Tibial nerve (tissue), 4 donors: ENCODE measurements at places on chromosomes 2 and 18. TPM values are rescaled to one million over a fixed set of nuclear protein-coding genes. Genes with fewer than 3 reads are reported as not detected.

OXER1 gene
- 1.5 TPM for total RNA-seq

C2orf78 gene
- total RNA-seq = not detected

ATL2 gene
- 63.1 TPM for total RNA-seq

CNGA3 gene
- 0.30 TPM for total RNA-seq

ERICH2 gene
- total RNA-seq = 0.98 TPM

TSHZ1 gene
- total RNA-seq = 18.1 TPM

TEKT4 gene
- not detected for total RNA-seq

SCN9A gene
- total RNA-seq = 13.6 TPM

NT5DC4 gene
- total RNA-seq = not detected

ALPP gene
- not detected for total RNA-seq

GAL3ST2 gene
- 0.30 TPM for total RNA-seq

GRCh38 chr18:45932708-45933107, 34.4 kb downstream of the EPG5 start:
- DNase-seq = no peak

DNA sequence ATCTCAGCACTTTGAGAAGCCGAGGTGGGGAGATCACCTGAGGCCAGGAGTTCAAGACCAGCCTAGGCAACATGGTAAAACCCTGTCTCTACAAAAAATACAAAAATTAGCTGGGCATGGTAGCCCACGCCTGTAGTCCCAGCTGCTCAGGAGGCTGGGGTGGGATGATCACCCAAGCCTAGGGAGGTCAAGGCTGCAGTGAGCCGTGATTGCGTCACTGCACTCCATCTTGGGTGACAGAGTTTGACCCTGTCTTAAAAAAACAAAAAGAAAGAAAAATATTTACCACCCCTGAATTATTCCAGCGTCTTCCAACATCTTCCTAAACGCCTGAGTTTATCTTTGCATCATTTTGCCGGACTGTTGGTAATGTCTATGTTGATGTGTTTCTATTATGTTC, 6.2 kb upstream of the IGFBP5 start:
- DNase-seq = no peak

DNA sequence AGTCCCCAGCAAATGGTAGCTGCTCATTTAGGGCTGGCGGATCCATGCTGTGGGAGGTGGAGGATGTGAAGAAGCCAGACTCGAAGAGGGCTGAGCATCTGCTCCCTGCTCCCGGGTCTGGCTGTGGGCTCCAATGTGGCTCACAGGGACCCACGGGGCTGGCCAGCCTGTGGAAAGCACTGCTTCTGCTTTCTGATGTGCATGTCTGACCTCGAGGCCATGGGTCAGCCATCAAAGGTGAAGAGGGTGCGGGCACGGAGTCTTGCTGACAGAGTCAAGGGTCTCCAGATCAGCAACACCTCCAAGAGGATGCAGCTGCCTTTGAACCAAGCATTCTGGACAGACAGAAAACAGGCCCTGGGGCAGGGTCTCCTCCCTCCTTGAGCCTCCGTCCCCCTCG, 178.2 kb downstream of the INHBB start:
- DNase-seq = no peak

DNA sequence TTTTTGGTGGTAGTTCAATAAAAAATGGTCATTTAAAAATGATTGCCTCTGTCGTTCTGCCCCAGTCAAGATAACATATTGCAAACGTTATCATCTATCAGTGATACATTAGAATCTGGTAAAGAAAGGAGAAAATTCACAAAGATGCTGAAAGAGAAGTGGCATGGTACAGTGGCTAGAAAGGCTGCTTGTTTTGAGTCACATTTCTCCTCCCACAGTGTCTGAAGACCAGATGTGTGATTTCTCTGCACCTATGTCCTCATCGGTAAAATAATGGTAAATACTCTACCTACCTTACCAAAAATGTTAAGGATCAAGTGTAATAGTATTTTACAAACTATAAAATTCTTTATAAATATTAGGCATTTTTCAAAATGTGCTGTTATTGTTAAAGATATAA, 76.1 kb upstream of the NOSTRIN start:
- no peak for DNase-seq

- DNase-seq = no peak
Observed at GRCh38 chr2:217475791-217476190, 527.0 kb downstream of the TNS1 start.

DNA sequence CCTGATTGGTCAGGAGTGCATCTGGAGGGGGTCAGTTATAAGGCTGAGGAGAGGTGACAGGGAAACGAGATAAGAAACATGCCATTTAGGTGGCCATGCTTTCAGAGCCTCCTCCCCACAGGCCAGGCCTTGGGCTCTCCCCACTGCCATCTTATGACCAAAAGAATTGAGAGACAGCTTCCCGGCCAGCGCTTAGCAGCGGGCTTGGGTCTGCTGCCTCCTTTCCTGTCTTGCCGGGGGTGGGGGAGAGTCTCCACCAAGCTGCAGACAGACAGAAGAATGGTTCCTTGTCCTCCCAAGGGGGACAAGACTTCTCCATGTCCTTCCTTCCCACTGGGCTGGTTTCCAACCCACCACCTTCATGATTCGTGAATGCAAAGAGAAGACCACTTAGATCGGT, 171.3 kb downstream of the SMAD7 start:
- no peak for DNase-seq

GRCh38 chr2:69131983-69132675, 119.2 kb downstream of the ANTXR1 start:
- no peak for DNase-seq

DNA sequence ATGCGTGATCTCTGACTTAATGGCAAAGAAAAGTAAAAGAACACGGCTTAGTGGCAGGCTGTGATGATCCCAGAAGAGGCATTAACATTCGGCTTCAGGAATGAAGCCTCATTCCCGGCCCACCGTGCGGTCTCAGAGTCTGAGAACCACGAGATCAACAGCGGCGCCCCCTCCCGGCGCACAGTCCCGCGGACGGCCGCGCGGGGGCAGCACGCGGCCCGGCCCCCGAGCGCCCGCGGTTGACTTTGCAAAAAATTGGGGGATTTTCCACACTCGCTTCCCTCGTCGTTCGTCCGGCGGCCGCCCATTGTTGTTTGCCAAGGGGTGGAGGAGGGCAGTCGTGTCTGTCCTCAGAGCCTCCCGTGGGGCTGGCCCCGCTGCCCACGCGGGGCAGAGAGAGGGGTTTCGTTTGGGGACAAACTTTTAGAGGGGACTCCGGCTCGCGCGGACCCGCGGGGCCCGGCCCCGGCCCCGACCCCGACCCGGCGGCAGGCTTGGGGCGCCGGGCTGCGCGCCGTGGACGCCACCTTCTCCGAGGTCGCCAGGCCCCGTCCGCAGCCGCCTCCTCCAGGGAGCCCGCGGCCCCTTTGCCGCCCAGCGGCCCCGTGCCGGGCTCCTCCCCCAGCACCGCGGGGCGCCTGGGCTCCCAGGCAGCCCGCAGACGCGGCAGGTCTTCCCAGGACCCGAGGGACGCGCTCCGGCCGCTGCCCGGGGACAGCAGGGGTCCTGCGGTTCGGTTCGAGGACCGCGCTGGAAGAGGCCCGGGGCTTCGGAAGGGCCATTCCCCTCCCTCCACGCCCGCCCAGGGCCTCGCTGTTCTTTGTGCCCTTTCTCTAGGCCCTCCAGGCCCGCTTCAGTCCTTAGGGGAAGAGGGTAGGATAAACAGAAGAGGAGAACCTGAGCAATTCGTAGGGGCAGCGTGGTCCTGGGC, 3.4 kb upstream of the HS6ST1 start:
- DNase-seq = peak; percentile 77

- peak; percentile 84 for DNase-seq
Observed at GRCh38 chr18:21704603-21705364, at the start of gene ABHD3. Gene ABHD3 (minus strand): TSS chr18:21704774. CDS start chr18:21704665, 109 bp downstream.

DNA sequence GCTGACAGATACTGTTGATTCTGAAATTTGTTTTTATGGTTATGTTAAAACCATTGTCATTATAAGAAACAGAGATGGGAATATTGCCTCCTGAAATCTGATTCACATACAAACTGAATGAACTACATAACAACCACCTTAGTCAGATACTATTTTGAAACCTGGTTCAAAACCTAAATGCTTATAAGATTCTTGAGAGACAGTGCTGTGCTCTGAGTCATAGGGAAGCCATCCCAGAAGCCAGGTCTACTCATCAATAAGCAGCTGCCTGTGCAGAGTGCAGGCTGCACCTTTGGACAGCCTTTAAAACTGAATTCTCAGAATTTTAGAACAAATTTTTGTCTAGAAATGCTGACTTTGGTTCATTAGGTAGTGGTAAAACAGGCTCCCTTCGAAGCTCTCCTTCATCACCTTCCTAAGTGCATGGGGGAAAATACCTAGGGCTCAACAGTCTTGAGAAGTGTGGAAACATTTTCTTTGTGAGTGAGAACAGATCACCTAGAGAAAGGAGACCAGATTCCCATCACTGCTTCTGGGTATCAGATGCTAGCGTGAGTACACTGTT, at the start of gene SERPINB7:
SERPINB7 (plus strand) TSS at position 253 of the 565 bp plus-strand sequence. CDS start 6,955 bp downstream, outside the sequence.
- no peak for DNase-seq

GRCh38 chr18:13242797-13243196, 24.2 kb downstream of the LDLRAD4 start:
- DNase-seq = no peak

DNA sequence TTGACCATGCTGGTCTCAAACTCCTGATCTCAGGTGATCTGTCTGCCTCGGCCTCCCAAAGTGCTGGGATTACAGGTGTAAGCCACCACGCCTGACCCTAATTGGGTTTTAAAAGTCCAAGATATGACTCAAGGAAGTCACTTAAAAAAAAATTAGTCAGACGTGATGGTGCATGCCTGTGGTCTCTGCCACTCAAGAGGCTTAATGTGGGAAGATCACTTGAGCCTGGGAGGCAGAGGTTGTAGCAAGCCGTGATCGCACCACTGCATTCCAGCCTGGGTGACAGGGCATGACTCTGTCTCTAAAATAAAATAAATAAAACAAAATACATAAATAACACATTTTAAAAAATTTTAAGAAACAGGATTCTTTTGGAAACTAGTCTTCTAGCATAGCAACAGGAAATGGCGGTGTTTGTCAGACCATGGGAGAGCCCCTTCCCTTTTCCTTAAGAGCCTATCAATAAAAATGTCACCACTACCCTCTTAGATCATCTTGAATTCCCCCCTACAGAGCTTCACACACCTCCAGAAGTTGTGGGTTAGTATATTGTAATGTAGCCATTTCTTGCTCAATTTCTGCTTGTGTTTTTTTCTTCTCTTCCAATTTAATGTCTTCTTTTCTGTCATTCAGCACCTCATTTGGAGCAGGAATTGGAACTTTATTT, 20.1 kb downstream of the SFT2D3 start:
- no peak for DNase-seq

- no peak for DNase-seq
Observed at GRCh38 chr2:172480301-172481218, 53.2 kb downstream of the ITGA6 start.

GRCh38 chr2:236440110-236440881, 129.3 kb upstream of the ACKR3 start:
- DNase-seq = no peak

- DNase-seq = no peak
Observed at GRCh38 chr2:24586955-24587354, 95.9 kb downstream of the NCOA1 start.

- no peak for DNase-seq
Observed at GRCh38 chr2:33366473-33366872, 110.0 kb upstream of the RASGRP3 start.

DNA sequence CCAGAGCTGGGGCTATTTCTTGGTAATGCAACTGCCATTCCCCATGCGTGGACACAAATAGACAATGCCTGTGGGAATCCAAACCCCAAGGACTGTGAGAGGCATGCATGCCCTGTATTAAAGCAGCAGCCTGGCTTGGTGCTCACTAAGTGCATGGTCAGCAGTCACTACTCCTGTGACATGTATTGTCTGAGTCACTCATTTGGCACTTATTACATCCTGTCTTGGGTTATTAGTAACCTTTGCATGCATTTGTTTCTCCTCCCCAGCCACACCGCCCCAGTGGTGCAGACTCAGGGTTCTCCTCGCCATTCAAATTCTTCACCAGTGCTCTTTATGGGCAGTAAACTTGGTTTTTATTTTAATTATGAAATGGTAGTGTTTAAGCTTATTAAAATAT, 30.2 kb downstream of the PRKCE start:
- no peak for DNase-seq

GRCh38 chr18:72999971-73000607, 132.3 kb upstream of the NETO1 start:
- no peak for DNase-seq

GRCh38 chr2:77604953-77605929, 83.1 kb upstream of the LRRTM4 start:
- DNase-seq = no peak

- DNase-seq = no peak
Observed at GRCh38 chr2:234580686-234581085, 83.8 kb upstream of the ARL4C start.

DNA sequence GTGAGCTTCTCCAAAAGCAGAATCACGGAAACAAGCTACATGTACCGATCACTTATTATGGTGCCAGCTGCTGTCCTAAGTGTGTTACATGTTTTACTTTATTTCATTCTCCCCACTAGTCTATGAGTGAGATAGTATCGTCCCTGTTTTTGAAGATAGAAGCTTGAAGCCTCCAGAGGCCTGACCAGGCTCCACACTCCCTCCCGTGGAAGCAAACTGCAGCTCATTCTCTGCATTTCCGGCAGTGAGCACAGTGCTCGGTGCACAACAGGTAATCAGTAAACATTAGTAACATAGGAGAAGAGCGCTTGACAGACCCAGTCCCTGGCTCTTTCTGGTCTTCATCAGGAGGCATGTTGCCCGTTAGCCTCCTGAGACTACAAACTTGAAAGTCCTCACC, 72.9 kb downstream of the ZBTB7C start:
- no peak for DNase-seq

DNA sequence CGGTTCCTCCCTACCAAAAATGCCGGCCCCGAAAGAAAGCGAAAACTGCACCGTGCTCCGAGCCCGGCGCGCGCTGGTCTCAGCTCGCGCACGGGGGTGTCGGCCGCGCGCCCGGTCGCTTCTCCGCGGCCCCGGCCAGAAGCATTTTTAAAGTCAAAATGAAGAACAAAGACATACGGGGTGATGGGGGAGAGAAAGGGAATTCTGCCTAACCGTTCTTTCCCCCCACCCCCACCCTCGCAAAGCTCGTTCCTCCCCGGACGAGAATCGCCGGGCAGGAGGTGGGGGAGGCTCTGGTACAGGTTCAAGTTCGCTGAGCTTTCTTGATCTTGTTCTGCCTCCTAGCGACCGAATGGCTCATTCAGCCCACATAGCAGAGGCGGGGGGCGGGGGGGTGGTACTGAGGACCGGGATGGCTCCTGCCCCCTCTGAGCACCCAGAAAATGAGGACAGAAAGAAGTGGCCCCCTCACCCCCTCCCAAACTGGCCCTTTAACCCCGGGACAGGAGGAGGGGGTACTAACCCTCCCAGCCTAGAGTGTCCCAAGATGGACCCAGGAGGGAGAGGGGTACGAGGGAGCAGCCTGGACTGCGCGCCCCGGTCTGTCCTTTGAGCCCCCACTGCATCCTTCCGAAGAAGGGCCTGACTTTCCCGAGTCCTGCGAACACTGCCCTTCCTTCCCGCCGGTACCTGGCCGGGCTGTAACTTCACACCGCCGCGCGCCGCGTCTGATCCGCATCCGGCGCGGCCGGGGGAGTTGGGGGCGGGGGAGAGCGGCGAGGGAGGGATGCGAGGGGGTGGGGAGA, 3.1 kb downstream of the BCL11A start:
- peak; percentile 27 for DNase-seq
